Activated T-cell treated with anti-CD3 and anti-CD28 coated beads for 24 hours (primary cell): ENCODE measurements at places on chromosomes 1 and 21.

GRCh38 chr1:85579622-85580021, 939 bp upstream of the CCN1 start:
- no peak for DNase-seq

DNA sequence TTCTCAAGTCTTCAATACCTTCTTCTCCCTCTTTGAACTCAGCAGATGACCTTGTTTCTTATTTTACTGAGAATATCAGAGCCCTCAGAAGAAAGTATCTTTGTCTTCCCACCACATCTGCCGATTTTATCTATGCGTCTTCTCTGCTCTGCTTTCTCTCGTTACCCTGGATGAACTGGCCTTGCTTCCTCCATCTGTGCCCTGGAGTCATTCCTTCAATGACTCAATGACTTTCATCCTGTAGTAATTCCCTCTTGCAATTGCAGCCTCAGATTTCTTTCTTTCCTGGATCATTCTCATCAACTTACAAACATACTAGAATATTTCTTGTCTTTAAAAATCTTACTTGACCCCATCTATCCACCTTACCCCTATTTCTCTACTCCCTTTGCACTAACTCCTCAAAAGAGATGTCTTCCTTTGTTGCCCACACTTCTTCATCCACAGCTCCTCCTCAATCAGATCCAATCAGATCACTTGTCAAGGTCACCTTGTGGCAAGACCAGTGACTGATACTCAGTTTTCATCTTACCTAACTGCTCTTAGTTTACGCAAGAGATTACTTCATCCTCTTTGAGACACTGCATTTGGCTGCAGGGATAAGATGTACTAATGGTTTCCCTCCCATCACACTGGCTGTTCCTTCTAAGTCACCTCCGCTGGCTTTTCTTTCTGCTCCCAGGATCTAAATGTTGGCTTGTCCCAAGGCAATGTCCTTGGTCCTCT, 8.2 kb upstream of the TGFBR3 start:
- DNase-seq = no peak

DNA sequence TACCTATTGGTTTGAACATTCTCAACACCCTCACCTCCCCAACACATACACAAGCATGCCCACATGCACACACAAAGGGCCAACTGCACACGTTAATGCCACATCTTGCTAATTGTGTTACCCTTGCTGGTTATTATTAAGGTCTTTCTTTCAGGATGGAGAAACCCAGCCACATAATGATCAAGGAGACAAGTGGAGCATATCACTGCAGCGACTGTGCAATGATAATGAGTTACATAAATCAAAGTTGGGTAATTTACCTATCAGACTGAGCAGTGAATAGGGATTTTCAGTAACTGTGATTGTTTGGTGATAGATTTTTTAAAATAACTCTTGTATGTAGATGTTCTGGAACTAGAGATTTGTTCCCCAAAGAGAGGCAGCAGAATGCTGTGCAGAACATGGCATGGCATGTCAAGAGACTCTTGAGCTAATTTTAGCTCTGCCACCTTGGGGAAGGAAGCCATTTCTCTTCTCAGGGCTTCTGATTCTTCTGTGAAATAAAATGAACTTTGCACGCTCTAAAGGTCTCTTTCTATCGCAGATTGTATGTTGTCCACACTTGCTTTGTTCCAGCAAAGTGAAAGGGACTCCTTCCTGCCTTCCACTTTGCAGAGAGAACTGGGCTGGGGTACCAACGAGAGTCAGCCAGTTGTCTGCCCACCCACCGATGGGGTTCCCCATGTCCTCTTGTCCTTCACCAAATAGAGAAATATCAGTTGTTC, 126.0 kb upstream of the CAMK1G start:
- DNase-seq = no peak

GRCh38 chr1:18057623-18058022, 50.0 kb upstream of the IGSF21 start:
- no peak for DNase-seq

DNA sequence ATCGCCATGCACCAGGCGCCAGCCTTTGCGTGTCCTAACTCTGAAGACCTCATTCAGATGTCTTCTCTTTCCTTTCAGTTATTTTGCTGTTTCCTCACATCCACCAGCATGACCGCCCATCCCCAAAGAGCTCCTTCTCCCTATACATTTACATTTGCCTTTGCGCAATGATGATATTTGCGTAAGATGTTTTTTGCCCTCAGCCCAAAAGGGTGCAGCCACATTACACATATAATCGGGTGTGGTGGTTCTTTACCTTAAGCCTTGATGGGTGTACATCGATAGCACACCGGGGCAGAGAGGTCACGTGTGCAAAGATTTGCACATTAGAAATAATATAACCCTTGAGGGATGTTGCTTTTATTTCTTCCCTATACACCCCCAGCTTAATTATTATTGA, 192.8 kb downstream of the HUNK start:
- DNase-seq = no peak

DNA sequence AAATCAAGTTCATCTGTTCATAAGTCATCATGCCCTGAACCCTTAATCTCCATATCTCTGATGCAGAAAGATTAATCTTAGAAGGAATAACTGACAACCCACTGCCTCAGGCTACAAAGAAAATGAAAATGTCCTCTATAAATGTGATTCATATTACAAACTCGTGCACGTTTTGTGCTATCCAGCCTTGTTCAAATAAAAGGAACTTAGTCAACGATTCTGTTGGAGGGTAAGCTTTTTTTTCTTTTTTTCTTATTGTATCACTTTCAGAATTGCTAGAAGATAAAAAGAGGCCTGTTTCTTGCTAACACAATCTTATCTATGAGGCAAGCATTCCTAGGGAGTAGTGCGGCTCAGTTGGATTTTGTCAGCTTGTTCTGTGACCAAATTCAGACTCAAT, 228.4 kb downstream of the TM2D1 start:
- DNase-seq = no peak

DNA sequence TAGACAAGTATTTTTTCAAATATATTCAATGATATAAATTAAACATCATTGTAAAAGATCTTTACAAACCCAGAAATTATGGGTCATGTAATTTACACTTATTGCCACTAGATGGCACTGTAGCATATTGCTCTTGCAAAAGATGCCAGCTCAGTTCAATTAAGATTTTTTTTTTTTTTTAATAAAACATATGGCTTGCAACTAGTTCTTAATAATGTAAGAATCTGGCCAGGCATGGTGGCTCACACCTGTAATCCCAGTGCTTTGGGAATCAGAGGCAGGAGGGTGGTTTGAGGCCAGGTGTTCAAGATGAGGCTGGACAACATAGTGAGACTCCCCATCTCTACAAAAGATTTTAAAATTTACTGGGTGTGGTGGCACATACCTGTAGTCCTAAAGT, 49.4 kb upstream of the DESI2 start:
- no peak for DNase-seq

DNA sequence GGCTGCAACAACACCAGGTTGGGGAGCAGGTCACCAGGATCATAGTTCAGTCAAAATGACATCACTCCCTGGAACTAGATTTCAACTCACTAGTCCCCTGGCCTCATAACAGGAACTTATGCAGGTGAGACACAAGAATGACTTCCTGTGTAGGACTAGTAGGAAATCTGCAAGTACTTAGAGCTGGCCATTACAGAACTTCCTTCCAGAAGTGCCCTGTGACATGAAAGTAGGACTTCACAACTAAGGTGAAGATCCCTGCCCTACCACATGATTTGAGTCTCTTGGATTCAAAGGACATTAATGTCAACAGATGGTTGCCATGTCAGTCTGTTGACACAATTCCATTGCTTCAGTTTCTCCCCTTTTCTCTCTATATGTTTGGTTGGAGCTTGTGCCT, 223.1 kb downstream of the RPS6KC1 start:
- DNase-seq = no peak

DNA sequence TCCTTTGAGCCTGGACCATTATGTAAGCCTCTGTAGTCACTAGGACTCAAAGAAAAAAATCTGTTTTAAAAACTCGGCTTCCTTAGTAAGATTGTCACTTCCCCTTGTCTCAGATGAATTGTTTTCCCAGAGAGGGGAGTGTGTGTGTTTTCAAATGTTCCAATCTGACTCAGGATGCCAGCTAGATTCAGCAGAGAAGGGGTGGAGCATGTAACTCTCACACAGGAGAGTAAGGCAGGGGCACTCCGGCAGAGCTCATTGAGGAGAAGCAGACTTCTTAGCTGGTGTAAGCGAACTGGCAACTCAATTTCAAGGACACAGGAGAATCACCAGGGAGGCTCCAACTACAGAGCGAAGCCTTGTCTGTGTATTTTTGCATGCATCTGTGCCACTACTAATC, 623.2 kb downstream of the LMO4 start:
- DNase-seq = no peak
